ENCODE measurements at places on chromosomes 13 and 19.

GRCh38 chr13:103046676-103047075, 19.5 kb downstream of the SLC10A2 start:
- no peak for DNase-seq

GRCh38 chr13:98451676-98452470, 125.0 kb downstream of the STK24 start:
- no peak for DNase-seq

- no peak for DNase-seq
Observed at GRCh38 chr19:38700902-38701454, 43.3 kb downstream of the CAPN12 start.

DNA sequence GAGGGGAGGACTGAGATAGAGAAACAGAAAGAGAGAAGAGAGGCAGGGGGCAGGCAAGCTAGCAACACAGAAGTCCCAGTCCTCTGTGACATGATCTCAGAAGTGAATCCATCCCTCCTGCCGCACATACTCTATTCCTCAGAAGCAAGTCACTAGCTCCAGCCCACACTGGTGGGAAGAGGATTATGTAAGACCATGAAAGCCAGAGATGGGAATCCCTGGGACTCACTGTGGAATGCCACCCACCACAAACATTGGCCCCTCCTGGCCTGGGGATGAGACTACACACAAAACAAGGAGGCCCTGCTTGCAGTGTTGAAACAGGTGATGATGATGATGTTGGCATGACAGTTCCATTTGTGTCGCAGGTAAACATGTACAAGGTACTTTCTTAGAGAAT, 419.9 kb downstream of the IRS2 start:
- DNase-seq: no peak

- DNase-seq: no peak
Observed at GRCh38 chr19:42303101-42303464, 659 bp upstream of the PAFAH1B3 start.

- no peak for DNase-seq
Observed at GRCh38 chr13:44294876-44295275, 78.7 kb upstream of the SERP2 start.

DNA sequence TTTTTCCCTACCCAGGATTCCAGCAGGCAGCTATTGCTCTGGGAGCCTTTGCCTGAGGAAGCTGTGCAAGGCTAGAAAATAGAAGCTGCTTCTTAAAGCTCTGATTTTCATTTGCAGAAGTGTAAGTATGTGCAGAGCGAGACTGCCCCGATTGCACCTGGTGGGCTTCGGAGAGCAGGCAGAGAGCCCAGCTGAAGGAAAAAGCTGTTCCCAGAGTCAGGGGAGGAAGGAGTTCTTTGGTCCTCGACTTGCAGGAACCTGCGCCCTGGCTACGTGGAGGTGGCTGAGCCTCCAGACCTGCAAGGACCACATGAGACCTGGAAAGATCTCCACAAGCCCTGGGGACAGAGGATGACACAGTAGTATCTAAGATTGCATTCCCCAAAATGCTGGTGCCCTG, 235.0 kb upstream of the ARGLU1 start:
- DNase-seq: no peak

- peak; percentile 33 for DNase-seq
Observed at GRCh38 chr13:77521595-77522367, 13.7 kb upstream of the SCEL start.

DNA sequence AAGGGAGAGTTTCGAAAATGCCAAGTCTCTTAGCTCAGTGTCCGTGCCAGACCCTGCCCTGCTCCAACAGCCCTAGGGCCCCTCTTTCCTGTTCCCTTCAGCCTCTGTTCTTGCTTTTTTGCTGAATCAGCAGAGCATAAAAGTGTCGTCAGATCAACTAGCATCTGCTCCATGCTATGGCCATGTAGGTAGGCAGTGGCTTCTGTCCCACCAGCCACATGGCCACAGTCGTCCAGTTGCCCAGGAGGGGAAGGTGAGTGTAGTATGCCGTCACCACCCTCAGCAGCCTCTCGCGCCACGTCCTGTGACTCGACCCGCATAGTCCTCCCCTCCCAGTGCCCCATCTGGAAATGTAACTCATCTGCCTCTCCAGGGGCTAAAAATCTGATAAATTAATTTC, 50.9 kb upstream of the ATP11A start:
- DNase-seq: no peak

- DNase-seq: no peak
Observed at GRCh38 chr13:93767180-93767916, 540.7 kb downstream of the GPC6 start.

DNA sequence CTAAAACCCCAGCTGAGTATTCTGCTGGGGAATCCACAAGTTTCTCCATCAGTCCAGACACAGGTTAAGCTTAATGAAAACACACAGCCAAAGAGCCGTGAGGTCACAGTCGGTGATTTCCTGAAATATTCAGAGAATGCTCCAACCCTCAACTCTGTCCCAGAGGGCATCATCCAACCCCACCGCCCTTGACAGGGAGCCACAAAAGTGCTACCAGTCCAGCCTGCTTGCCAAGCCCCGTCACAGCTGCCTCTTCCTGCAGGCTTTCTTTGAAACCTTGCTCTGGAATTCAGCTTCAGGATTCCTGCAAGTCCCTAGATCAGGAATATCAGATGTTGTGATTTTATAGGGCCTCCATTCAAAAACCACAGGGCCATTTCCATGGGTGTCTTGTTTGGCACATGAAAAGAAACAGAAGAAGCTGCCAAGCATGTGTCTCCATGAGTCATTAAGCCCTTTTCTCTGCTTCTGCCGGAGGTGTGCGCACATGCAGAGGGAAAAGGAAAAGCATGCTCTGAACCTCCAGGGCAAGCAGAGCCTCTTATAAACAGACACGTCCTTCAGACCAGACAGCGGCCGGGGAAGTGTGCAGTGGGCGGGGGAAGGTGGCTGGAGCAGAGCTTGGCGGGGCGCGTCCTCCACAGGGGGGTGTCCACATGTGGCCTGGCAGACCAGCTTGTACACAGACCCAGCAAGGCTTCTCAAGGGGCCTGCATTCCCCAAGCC, 164.7 kb downstream of the KATNAL1 start:
- DNase-seq: peak; percentile 92

DNA sequence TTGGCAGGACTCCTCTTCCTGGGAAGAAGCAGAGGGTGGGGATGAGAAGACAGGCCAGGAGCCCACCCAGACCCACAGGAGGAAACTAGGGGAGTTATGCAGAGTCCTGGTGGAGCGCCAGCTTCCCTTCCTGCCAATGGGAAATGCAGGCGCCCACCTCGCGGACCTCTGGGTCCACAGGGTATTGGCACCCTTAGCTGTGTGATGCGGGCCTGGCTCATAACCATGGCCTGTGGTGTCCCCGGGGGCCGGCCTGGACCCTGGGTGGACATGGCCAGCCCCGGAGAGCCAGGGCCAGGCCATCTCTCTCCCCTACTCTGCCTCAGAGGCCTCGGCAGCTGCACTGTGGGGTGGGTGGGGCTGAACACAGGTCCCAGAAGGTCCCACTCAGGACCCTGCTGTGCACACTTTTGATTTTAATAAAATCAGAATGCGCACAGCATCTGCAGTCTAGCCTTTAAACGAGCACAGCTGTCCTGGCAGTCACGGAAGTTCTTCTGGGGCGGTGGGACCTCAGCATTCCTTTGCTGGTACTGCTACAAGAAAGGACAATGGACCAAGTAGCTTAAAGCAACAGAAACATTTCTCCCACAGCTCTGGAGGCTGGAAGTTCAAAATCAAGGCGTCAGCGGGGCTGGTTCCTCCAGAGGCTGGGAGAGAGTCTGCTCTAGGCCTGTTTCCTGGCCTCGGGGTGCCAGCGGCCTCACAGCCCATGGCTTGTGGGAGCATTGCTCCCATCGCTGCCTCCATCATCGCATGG, 1.8 kb downstream of the F10 start:
- DNase-seq: no peak

- peak; percentile 22 for DNase-seq
Observed at GRCh38 chr13:40578055-40578454, 88.4 kb downstream of the FOXO1 start.

GRCh38 chr13:60514891-60515290, 117.9 kb downstream of the TDRD3 start:
- no peak for DNase-seq

GRCh38 chr19:45716359-45717130, 14.2 kb downstream of the FBXO46 start:
- DNase-seq: peak; percentile 40

- peak; percentile 55 for DNase-seq
Observed at GRCh38 chr13:60397704-60398378, 821 bp downstream of the TDRD3 start.

- peak; percentile 43 for DNase-seq
Observed at GRCh38 chr13:31978021-31978420, 53.6 kb upstream of the FRY start.

- peak; percentile 83 for DNase-seq
Observed at GRCh38 chr13:26988059-26988769, 183.4 kb downstream of the USP12 start.

DNA sequence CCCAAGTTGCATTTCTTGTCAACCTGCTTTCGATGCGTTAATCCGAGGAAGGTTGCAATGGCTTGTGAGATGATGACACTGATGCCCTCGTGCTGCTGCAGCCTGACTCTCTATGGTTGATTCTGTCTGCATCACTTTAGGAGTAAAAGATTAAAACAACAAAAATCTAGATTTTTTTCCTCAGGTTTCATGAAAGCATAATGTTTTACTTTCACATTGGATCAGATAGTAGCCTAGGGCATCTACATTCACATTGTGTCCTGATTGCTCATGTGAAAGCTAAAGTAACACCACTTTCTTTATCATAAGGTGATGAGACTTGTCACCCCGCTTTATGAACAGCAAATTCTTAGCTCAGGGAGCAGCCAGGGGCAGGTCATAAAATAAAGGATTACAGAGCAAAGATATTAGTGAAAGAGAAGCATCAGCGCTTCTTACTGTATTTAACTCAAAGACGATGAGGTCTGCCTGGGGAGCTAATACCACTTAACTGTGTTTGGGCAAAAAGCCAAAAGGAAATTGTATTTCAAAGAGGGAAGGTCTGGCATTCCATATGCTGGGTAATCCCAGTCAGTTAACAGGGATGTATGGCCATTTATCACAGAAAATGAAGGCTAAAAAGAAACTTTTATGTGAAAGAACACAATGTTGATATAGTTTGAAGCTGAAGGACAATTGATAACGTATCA, 270.5 kb downstream of the GPC6 start:
- no peak for DNase-seq

- DNase-seq: no peak
Observed at GRCh38 chr13:43614063-43614462, 172.7 kb downstream of the ENOX1 start.

GRCh38 chr13:42728507-42729180, 52.7 kb upstream of the FAM216B start:
- no peak for DNase-seq

DNA sequence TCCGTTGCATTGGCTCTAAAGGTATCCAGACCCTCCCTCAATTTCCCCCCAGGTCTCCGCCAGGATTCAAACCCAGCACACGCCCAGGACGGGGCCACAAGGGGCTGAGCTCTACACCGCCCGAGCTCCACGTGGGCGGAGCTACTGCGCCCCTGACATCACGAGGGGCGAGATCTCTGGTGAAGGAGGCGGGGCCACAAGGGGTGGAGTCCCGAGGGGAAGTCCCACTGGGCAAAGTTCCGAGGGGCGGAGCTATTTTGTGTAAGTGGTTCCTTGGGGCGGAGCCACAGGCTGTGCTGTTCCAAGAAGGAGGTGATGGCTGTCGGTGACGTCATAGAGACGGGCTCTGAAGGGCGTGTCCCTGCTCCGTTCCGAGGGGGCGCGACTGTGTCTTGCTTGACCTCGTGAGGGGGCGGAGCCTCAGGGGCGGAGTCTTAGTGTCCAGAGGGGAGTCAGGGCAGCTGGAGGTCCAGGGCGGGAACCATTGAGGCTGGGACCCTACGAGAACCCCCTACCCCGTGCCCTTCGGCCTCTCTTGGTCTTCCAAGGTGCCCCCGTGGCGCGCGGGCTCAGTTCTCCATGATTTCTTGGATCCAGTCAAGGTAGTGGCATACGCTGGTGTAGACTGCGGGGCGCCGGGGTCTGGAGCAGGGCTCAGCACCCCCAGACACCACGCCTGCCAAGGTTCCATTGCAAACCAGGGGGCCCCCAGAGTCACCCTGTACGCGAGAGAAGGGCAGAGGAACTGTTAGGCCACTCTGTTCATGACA, 1.3 kb upstream of the KLK8 start:
- peak; percentile 98 for DNase-seq

DNA sequence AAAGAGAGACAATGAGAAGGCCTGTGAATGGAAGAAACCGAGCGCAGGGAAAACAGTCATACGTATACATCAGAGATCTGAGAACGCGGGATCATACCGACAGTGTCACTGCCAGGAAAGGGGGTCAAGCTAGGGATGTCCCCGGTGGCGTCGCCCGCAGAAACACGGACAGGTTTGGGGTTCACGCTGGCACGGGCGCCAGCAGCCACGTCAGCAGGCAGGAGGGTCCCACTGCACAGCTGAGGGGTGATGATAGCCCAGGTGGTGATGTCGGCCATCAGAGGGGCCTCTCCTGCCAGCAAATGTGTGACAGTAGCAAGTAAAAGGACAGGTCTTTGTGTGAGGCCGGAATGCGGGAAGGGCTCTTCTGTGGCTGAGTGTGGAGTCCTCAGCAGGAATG, 3.4 kb upstream of the ZNF229 start:
- DNase-seq: no peak

- DNase-seq: no peak
Observed at GRCh38 chr19:16067205-16067938, 8.9 kb upstream of the TPM4 start.

DNA sequence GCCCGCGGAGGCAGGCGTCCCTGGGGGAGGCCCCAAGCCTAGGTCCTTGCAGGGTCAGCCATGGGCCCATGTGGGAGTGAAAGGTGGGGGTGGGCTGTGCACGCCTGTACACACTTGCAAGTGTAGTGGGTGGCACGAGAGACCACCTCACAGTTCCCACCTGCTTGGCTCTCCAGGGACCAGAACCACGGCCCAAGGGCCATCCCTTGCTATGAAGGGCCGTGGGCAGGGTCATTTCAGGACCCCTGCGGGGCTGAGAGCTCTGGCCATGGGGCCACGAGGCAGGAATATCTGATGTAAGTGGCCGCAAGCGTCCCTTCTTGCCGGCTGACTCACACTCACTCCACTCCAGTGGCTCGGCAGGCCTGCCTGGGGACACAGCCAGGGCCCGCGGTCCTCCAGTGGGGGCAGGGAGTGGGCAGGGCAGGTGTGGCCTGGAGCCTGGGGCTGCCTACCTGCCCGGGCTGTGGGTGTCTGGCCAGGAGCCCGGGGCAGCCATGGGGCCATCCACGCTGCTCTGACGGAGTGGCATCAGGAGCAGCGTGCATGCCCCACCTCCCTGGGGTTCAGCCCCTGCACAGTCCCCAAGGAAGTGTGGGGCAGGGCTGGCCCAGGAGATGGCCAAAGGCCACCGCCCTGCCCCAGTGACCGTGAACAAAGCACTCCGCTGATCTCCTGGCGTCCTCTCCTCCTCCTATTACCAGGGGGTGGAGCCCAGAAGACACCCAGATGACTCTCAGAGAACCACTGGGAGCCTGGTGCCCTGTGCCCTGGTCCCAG, 8.6 kb upstream of the MKNK2 start:
- peak; percentile 94 for DNase-seq

DNA sequence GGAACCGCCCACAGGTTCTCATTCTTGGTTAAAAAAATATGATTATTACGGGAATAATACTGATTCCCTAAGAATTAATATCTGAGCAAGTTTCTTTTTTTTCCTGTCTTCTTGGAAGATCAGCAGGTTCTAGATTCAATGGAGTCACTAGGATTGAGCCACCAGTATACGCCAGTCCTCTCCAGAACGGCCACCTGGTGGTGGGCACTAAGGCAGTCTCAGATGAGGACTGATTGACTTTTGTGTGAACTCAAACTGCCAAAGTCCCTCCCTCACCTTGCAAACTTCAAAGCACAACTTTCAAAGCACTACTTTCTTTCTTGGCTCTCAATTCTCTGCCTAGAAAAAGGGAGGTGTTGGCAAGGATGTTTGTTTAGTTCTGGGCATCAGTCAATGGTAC, 33.3 kb upstream of the ALOX5AP start:
- DNase-seq: no peak

- DNase-seq: no peak
Observed at GRCh38 chr13:96850538-96851145, 143.6 kb downstream of the OXGR1 start.

All from Caki2 (cell line).